ENCODE measurements at places on chromosomes 11 and 22.
A peak's percentile ranks its signal among the peaks of the same experiment; 100 is the strongest.

- DNase-seq, result no peak
Observed at GRCh38 chr11:38009932-38010331, 1411.9 kb upstream of the RAG2 start.

DNA sequence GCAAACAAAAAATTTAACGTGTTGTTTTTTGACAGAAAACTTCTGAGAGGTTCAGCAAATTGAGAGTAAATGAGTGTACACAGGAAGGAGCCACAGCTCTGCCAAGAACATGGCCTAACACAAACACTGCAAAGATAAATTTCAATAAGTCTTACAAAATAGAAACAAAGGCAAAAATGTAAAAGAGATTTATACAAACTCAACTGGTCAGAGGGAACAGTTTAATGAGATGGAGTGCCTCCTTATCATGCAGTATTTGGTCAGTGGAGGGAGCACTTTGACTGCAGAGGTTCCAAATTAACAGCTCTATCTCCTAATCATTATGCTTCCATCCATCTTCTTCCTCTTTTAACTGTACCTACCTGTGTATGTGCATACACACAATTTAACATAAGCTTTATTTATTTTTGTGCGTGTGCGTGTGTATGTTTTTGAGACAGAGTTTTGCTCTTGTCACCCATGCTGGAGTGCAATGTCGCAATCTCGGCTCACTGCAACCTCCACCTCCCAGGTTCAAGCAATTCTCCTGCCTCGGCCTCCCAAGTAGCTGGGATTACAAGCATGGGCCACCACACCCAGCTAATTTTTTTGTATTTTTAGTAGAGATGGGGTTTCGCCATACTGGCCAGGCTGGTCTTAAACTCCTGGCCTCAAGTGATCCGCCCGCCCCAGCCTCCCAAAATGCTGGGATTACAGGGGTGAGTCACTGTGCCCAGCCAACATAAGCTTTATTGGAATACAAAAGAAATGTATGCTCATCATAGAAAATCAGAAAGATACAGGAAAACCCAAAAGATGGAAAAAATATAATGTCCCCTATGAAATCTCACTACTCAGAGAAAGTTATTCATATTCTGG, 111.9 kb downstream of the MRTFA start:
- no peak for DNase-seq

DNA sequence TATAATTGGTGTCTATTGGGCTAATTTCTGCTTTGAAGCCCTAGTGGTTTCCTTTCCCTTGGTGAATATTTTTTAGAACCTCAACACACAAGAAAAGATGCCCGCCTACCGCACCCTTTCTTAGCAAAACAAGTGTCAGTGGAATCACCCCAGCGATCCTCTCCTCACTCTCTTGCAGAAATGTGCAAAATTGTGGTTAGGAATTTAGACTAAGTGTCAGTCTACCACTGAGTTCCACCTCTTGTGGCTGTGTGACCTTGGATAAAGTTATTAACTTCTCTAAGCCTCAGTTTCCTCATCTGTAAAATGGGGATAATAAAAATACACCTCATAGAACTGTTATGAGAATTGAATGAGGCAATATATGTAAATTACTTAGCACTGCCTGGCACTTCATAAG, 5.3 kb upstream of the JAML start:
- DNase-seq, result no peak

- DNase-seq, result no peak
Observed at GRCh38 chr11:116647305-116648080, 125.3 kb downstream of the BUD13 start.

GRCh38 chr11:131800452-131800851, 430.0 kb downstream of the NTM start:
- no peak for DNase-seq

- no peak for DNase-seq
Observed at GRCh38 chr11:120217526-120217925, 6.7 kb downstream of the OAF start.

DNA sequence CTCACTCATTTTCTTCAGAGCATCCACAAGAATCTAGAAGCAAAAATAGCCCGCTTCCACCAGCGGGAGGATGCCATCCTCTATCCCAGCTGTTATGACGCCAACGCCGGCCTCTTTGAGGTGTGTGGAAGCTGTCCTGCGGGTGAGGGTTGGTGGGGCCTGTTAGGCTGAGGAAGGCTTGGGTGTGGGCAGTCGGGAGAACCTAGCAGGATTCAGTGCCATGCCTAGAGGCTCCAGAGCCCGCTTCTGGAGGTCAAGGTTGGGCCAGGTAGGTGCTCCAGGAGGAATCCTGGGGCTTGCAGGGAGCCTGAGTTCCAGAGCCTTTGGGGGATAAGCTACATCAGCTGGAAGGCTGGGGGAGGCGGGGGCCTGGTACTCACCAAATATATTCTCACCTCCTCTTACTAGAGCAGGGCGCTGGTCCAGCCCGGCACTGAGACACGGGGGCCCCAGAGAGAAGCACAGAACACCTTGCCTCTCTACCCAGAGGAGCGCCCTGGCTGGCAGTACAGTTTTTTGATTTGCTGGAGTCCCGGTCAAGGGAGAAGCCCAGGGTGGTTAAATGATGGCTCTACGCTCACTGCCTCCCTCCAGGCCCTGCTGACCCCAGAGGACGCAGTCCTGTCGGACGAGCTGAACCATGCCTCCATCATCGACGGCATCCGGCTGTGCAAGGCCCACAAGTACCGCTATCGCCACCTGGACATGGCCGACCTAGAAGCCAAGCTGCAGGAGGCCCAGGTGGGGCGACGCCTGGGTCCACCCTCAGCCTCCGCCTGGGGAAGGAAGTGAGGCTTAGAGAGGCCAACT, 5.3 kb downstream of the GCAT start:
- DNase-seq, result no peak

- no peak for DNase-seq
Observed at GRCh38 chr11:62604460-62605120, 2.9 kb upstream of the MTA2 start.

DNA sequence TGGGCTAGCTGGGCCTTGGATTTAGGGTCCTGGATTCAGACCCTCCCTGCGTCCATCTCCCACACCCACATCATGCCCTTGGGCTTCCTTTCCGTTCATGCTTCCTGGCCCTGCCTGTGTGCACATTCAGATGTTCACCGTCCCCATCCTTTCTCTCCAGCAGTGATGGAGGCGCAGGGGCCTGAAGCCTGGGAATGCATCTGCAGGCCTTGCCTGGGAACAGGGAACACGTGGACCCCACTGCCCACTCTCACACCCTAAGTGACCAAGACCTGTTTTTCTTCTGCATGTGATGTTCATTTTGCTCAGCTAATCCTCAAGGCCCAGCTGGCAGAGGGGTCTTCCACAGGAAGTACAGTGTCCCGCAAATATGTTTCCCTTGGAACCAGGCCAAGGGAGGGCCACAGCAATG, 91.6 kb upstream of the PARVA start:
- no peak for DNase-seq

DNA sequence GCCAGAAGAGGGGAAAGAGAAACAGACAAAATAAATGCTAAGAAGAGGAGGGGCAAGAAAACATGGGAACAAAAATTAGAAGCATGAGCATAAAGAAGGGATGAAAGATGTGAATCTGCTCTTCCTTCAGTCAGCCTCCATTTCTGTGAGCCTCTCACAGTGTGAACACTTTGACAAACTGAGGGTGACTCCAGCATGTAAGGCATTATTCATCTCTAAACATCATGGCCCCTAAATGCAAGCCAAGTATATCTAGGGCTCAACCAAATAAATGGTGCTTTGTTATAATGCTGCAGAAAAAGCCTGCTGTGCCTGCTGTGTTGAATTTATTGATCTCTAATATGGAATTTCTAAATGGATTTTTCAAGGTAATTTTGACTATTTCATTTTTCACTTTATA, 281.3 kb downstream of the TTC28 start:
- DNase-seq, result no peak

DNA sequence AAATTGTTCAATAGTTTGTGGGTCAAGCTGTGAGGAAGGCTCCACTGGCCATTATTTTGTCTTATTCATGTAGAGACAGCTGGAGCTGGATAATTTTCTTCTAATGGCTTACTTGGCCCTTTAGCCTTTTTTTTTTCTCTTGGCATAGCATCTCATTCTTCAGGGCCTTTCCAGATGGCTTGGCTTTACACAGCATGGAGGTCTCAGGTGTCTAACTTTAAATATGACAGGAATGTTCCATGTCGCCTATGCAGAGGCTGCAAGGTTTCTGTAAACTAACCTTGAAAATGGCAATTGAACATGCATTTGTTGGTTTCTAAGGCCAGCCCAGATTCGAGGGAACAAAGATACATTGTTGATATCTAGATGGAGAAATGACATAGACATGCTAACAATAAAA, 247.9 kb upstream of the CNTN5 start:
- no peak for DNase-seq

DNA sequence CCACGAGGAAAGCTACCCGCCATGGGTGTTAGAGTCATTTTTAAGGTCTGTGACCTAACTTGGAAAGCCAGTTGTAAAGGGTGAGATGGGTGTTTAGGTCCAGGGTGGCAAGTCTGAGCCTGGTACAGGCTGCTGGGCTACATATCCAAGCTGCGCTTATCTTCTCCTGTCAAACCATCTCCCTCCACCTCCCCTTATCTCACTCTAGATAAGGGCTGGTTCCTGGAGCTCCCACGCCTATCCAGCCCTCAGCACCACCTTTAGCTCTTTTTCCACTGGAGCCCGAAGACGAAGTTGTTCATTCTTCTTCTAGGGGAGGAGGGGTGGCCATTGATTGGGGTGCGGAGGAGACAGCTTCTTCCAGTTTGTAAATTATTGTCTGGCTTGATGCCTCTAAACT, 48.5 kb downstream of the MICAL2 start:
- DNase-seq, result no peak

DNA sequence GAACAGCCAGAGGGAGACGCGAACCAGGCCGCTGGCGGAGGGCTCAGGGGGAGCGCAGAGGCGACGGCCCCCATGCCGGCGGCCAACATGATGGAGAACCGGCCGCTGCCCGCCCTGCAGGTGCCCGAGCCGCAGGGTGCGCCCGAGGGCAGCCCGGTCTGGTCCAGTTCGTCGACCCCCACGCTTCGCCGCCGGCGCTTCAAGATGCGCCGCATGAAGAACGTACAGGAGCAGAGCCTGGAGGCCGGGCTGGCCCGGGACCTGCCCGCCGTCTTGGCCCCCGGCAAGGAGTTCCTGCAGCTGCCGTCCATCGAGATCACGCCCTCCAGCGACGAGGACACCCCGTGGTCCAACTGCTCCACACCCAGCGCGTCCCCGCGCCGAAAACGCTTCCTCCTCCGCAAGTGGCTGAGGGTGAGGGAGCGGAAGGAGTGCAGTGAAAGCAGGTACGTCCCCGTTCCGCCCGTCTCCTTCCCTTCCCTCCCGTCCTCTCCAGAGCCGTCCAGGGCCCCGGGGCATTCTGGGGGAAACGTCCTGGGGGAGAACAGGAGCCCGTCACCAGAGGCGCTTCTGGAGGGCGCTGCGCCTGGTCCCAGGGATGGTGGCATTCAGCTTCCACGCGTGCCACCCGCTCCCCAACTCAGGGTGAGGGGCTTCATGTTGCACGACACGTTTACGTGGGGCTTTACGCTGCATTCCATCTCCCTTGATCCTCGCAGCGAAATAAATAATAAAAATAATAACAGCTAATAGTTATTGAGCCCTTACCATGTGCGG, 840 bp downstream of the GRAMD1B start:
- peak; percentile 57 for DNase-seq

DNA sequence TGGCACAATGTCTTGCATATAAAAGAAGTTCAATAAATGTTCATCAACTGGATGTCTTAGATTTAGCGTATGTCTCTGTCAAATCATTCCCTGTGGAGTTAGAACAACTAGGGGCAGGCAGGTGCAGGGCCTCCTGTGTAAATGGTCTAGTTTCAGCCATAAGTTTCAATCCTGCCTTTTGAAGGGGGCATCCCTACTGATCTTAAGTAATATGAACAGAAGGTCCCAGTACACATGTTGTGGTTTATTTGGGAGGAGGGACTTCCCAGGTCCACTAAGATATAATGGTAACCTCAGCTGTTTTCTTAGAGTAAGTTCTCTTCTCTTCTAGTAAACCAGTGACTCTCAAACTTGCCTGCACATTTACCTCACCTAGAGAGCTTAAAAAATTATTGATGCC, 19.8 kb downstream of the TTC12 start:
- no peak for DNase-seq

DNA sequence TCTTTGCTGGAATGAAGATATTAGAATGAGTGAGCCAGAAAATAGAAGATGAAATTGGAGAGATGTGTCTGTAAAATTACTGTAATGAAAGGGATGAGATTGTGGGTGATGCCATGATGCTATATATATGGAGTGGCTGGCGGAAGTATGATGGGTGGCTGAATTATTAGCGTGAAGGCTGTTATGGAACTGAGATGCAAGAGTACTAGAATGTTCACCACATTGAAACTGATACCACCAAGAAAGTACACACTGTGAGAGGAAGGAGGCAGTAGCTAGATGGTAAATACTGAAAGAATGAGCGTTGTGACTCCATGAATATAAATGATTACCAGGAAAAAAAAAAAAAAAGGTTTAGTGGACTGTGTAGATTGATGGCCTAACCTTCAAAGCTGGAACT, 411.9 kb downstream of the CNTN5 start:
- DNase-seq, result no peak

GRCh38 chr22:37796079-37796478, 11.7 kb upstream of the GCAT start:
- DNase-seq, result no peak

DNA sequence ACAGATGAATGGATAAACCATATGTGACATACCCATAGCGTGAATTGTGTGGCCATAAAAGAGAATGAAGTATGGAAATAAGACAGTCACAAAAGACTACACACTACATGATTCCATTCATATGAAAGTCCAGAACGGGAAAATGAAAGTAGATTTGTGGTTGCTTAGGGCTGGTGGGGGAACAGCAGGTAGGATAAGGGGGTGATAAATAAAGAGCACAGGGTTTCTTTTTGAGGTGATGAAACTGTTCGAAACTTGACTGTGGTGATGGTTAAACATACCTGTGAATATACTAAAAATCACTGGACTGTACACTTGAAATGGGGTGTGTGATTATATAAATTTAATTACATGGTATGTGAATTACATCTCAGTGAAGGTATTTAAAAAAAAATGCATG, 16.9 kb downstream of the TMEM123 start:
- DNase-seq, result no peak

GRCh38 chr22:42682113-42682851, 33.1 kb upstream of the CYB5R3 start:
- DNase-seq, result no peak

- no peak for DNase-seq
Observed at GRCh38 chr11:74615311-74615710, 22.9 kb downstream of the POLD3 start.

DNA sequence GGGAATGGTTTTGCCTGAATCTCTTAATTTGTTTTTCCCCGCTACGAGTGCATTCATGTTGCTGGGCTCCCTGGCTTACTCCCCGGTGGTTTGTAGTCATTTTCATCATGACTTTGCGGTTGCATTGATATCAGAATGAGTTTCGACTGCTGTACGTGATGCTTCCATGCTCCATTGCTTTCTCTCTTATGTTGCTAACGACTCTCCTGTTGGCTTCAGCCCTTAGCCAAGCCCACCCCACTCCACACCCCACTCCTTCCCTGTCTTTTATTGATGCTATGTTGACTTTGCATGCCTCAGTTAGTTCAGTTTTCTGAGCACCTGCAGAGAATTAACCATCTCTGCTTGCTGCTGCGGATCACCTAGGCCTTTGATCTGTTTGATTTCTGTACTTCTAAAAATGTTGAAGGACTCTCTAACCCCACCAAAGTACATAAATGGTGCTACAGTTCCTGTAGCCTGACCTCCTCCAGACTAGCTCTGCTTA, 65.3 kb downstream of the ARFGAP2 start:
- DNase-seq, result no peak
